Heart right ventricle (tissue), 16 donors: ENCODE measurements at places on chromosomes 13 and 19. TPM values are rescaled to one million over a fixed set of nuclear protein-coding genes. Genes with fewer than 3 reads are reported as not detected.

GRCh38 chr19:43371909-43372308 is 18.4 kb downstream of the CD177 start:
- H3K36me3 ChIP-seq = no peaks in the 10 kb centered on the region
- no peak overlapping the region for H3K27ac ChIP-seq
- no peak overlapping the region for H3K4me3 ChIP-seq
- no peak for DNase-seq

GRCh38 chr13:94263038-94263437 is 216.4 kb downstream of the DCT start:
- no peak for DNase-seq
- H3K36me3 ChIP-seq = no peaks in the 10 kb centered on the region
- H3K4me3 ChIP-seq = no peak overlapping the region
- H3K4me1 ChIP-seq = no peaks in the 10 kb centered on the region
- no peaks in the 10 kb centered on the region for H3K27me3 ChIP-seq

ZNF177 gene
- 2.5 TPM for total RNA-seq

DACT3 gene
- total RNA-seq = 9.1 TPM

PALM gene
- 18.6 TPM for total RNA-seq

DNA sequence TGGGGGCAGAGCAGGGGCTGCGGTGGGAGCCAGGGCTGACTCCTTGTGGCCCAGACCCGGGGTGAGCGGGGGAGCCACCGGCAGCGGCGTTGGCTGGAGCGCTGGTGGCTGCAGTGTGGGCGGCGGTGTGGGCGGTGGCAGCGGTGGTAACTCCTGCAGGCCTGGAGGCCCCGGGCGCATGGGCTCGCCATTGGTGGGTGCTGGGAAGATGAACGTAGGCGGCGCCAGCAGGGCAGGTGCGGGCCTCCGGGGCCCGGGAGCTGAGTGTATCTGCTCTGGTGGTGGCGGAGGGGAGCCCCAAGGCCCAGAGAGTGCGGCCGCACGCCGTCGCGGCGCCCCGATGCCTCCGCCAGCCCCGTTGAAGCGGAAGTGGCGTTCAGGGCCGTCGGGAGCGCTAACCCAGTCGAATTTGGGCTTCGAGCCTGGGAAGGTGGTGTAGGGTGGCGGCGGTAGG is 2.0 kb downstream of the GGN start:
- H3K36me3 ChIP-seq = no peaks in the 10 kb centered on the region
- no peak overlapping the region for H3K27ac ChIP-seq
- H3K4me1 ChIP-seq = peaks cover 15% of the 10 kb centered on the region
- no peak overlapping the region for H3K4me3 ChIP-seq

KCNK6 gene
- 5.1 TPM for total RNA-seq

- no peaks in the 10 kb centered on the region for H3K27me3 ChIP-seq
- H3K4me1 ChIP-seq = peaks cover 6% of the 10 kb centered on the region
- DNase-seq = no peak
- H3K36me3 ChIP-seq = no peaks in the 10 kb centered on the region
- H3K4me3 ChIP-seq = no peak overlapping the region
- H3K27ac ChIP-seq = no peak overlapping the region
Measured at GRCh38 chr13:45180713-45181601, 19.9 kb downstream of the KCTD4 start.

TMEM91 gene
- 4.7 TPM for total RNA-seq

DNA sequence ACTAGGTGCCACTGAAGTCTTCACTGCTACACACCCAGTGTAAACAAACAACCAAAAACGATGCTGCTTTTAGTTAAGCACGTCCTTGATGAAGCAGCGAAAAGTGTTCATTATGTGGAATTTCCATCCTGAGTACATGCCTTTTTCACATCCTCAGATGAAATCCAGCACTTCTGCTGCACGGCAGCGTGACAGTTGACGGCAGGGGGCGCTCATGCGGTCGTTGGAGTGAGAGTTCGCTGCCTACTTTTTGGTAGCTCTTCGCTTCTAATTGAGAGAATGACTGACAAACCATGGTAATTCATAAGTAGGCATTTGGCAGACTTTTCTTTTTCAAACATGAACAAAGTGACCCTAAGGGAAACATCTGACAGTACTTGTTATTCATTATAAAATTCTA is 1124.9 kb downstream of the EFNB2 start:
- H3K4me1 ChIP-seq = no peaks in the 10 kb centered on the region
- DNase-seq = peak; percentile 62
- H3K36me3 ChIP-seq = no peaks in the 10 kb centered on the region
- H3K27me3 ChIP-seq = no peaks in the 10 kb centered on the region

- H3K4me1 ChIP-seq = no peaks in the 10 kb centered on the region
- H3K27ac ChIP-seq = no peak overlapping the region
- peaks cover 56% of the 10 kb centered on the region for H3K27me3 ChIP-seq
- no peaks in the 10 kb centered on the region for H3K36me3 ChIP-seq
- DNase-seq = no peak
- H3K4me3 ChIP-seq = no peak overlapping the region
Measured at GRCh38 chr19:33535226-33535625, 13.6 kb upstream of the PEPD start.

TUBA3C gene
- total RNA-seq = not detected

LIPE gene
- 53.2 TPM for total RNA-seq

GRCh38 chr19:18100710-18101109 is 3.1 kb downstream of the MAST3 start:
- H3K27me3 ChIP-seq = no peaks in the 10 kb centered on the region
- H3K4me3 ChIP-seq = no peak overlapping the region
- H3K4me1 ChIP-seq = peaks cover 24% of the 10 kb centered on the region
- no peak for DNase-seq
- no peaks in the 10 kb centered on the region for H3K36me3 ChIP-seq

GRCh38 chr13:73171271-73171682 is 112.5 kb downstream of the KLF5 start:
- no peak overlapping the region for H3K4me3 ChIP-seq
- no peak overlapping the region for H3K27ac ChIP-seq
- no peak for DNase-seq
- H3K4me1 ChIP-seq = peaks cover 4% of the 10 kb centered on the region

CGB2 gene
- not detected for total RNA-seq

ZNF610 gene
- 3.3 TPM for total RNA-seq

DNA sequence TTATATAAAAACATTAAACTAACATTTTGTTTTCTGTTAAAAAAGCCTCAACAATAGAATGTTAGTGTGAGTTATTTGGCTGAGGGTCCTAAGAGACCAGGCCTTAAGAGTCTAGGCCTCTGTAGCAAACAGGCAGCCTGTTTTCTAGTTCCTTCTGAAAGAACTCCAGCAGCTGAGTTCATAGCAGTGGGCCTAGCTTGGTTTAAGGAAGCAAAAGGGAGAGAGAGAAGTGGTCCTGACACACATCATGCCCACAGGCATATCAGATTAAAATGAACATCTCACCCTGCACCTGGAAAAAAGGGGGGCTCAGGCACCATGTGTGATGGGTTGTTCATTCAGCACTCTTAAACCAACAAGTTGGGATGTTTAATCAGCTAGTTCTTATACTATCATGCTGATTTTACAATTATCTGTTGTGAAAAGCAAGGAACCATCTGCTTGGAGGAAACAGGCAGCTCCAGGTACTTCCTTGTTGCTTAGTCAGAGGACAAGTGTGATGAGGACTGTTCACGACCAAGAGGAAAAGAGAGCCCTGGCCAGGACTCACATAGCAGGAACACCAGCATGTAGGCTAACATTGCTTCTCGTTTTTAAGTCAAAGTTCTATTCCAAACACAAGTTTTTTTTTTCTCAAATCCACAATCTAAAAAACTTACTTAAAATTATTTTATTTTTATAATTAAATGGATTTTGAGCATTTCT is 81.3 kb upstream of the FRY start:
- H3K4me1 ChIP-seq = peaks cover 6% of the 10 kb centered on the region
- peaks cover 56% of the 10 kb centered on the region for H3K36me3 ChIP-seq

DNA sequence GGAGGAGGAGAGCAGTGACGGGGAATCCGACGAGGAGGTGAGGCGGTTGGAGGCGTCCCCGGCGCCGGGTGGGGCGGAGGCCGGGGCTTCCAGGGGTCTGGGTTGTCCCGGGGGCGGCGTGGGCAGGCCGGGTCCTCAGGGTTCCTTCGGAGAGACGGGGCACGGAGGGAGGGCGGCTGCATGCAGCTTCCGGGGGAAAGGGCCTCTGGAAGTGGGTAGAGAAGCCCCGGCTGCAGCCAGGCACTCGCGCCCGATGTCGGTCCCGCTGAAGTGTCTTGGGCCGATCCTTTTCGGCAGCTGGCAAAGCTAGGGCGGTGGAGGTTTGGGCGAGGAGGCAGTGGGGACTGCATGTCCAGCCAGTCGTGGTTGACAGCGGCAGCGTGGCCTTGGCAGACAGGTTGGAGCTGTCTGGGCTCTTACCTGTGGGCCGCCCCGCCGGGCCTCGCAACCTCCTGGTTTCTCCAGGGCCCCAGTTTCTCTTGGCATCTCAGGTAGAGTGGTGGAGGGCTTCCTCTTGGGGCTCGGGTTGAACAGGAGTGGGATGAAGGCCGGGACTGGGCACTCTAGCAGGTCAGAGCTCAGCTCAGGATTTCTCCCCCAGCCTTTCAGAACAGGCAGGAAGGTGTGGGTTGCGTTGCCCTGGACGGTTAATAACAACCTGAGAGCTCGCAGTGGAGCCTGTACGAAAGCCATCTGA is 690 bp downstream of the KMT2B start:
- H3K27me3 ChIP-seq = no peaks in the 10 kb centered on the region
- DNase-seq = peak; percentile 49
- H3K4me3 ChIP-seq = peak overlapping the region; percentile 74
- H3K4me1 ChIP-seq = peaks cover 28% of the 10 kb centered on the region
- H3K36me3 ChIP-seq = peaks cover 38% of the 10 kb centered on the region

DNA sequence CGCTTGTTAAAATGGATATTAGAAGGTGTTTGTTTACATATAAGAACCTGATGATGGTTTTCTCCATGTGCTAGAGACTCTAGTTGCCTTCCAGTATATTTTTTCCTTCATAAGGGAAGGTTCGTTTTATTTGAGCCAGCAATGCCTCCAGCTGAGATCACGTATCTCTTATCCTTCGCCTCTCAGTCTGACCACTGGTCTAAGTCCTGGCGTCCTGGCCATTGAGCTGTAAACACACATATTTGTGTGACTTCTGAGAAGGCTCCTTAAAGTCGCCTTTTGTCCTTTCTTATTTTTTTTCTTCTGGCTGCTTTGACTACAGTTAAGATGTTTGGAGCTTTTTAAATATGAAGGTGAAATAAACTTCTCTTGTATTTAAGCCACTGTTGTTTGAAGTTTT is 23.7 kb upstream of the GPR183 start:
- DNase-seq = no peak
- H3K27me3 ChIP-seq = no peaks in the 10 kb centered on the region
- no peak overlapping the region for H3K27ac ChIP-seq
- H3K4me3 ChIP-seq = no peak overlapping the region
- H3K4me1 ChIP-seq = no peaks in the 10 kb centered on the region

GRCh38 chr13:88800505-88800904 is 1129.3 kb downstream of the SLITRK5 start:
- no peaks in the 10 kb centered on the region for H3K36me3 ChIP-seq
- no peak for DNase-seq
- H3K27me3 ChIP-seq = no peaks in the 10 kb centered on the region
- no peak overlapping the region for H3K27ac ChIP-seq
- no peak overlapping the region for H3K4me3 ChIP-seq

DNA sequence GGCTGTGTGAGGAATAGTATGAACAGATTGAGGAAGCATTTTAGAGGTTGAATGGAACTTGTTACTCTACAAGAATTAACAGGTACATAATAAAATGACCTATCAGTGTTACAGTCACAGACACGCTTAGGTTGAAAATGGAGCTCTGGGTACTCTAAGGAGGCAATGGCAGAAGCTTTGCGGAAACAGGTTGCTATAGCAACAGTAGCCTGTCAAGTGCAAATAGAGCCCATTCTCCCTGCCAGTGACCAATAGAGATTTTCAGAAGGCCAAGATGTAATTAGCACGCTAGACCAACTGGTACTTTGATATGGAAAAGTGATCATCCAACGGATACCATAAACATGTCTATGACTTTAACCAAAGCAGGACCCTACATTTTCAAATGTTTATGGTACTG is 148.5 kb upstream of the FREM2 start:
- H3K27ac ChIP-seq = no peak overlapping the region
- no peaks in the 10 kb centered on the region for H3K36me3 ChIP-seq
- H3K27me3 ChIP-seq = no peaks in the 10 kb centered on the region

PRR22 gene
- total RNA-seq = 1.8 TPM

GRCh38 chr19:19628501-19629134 is 598 bp upstream of the LPAR2 start:
- H3K4me1 ChIP-seq = peaks cover 12% of the 10 kb centered on the region
- peaks cover 18% of the 10 kb centered on the region for H3K27me3 ChIP-seq
- H3K4me3 ChIP-seq = peak overlapping the region; percentile 57
- no peaks in the 10 kb centered on the region for H3K36me3 ChIP-seq
- no peak overlapping the region for H3K27ac ChIP-seq

ZNF613 gene
- 5.4 TPM for total RNA-seq

SPINT2 gene
- total RNA-seq = 5.6 TPM

DNA sequence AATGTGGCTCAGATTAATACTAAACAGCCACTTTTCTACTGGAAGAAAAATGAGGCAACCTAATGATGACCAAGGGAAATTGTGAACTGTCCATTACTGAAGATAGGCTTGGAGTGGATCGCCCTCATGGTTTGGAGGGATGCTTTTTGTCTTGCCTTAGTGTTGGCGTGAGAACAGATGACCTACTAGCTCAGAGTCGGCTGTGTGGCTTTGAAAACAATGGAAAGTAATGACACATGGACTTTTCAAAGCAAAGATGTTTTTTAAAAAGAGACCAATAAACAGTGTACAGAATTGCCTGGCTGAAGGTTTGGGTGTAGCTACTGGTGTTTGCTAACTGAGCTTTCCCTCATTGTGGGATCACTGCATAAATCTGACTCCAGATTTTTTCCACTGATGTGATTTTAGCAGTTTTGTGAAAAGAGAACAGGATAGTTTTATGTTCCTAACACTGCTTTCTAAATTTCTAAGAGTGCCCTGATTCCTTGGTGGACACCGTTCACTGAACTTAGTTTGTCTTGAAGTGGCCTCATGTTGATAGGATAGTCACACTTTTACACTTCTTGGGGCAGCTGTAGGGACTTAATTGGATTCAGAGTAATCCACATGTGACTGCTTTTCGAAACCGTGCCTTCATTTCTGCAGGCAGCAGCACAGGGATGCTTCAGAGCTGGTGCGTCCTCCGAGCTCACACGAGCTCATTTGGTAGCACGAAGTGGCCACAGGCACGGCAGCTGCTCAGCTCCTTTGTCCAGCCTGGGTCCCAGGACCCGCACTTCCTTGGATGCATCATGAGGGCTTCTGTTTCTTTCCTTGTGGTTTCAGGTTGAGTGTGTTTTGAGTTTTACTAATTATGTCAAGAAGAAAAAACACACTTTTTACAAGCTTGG is 4.3 kb downstream of the CEBPG start:
- peaks cover 75% of the 10 kb centered on the region for H3K4me1 ChIP-seq
- H3K4me3 ChIP-seq = no peak overlapping the region

DNA sequence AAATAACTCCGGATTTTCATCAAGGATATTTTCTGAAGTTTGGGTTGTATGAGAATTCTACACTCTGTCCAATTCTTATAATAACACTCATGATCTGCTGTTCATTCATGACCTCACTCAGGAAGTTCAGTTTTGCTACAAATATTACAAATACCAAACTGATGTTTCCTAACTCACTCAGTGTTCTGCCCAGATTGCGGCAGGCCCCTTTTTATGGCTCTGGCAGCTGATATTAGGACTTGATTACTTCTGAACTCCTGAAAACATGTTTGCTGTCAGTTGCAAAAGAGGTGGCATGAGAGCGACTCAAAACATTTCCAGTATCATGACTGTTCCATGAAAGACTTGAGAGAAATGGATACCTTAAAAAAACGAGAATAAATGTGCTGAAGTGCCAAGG is 188.0 kb downstream of the RGCC start:
- no peaks in the 10 kb centered on the region for H3K27me3 ChIP-seq
- H3K4me1 ChIP-seq = peaks cover 54% of the 10 kb centered on the region
- H3K4me3 ChIP-seq = no peak overlapping the region
